ENCODE measurements at places on chromosomes 16 and 17. TPM values are rescaled to one million over a fixed set of nuclear protein-coding genes. Genes with fewer than 3 reads are reported as not detected.

FOXN1 gene
- 0.07 TPM for total RNA-seq

TEX14 gene
- total RNA-seq: 0.04 TPM

PSMB3 gene
- 287 TPM for total RNA-seq

TEDC2 gene
- total RNA-seq: 17.7 TPM

DNAAF8 gene
- 0.31 TPM for total RNA-seq

CD300C gene
- total RNA-seq: not detected

OGFOD1 gene
- total RNA-seq: 70.0 TPM

MLLT6 gene
- total RNA-seq: 25.6 TPM

CETP gene
- total RNA-seq: not detected

SKAP1 gene
- total RNA-seq: not detected

PLLP gene
- 20.9 TPM for total RNA-seq

Measured in foreskin keratinocyte (primary cell).